HFFc6 (cell line): ENCODE measurements at places on chromosomes 1 and 21.
A peak's percentile ranks its signal among the peaks of the same experiment; 100 is the strongest.

GRCh38 chr1:178434899-178435435 lies 61.8 kb downstream of the CLEC20A start:
- H3K27me3 ChIP-seq = no peaks in the 10 kb centered on the region
- no peak for DNase-seq
- no peak overlapping the region for H3K4me3 ChIP-seq
- H3K4me1 ChIP-seq = peaks cover 19% of the 10 kb centered on the region
- no peak overlapping the region for H3K27ac ChIP-seq

GRCh38 chr1:148309940-148310500 lies 157.9 kb upstream of the NBPF11 start:
- H3K4me3 ChIP-seq = no peak overlapping the region
- H3K27me3 ChIP-seq = peaks cover 27% of the 10 kb centered on the region
- H3K27ac ChIP-seq = no peak overlapping the region
- DNase-seq = no peak

- DNase-seq = peak; percentile 60
- no peaks in the 10 kb centered on the region for H3K36me3 ChIP-seq
- peaks cover 4% of the 10 kb centered on the region; the same call in 1 of the 2 replicates for H3K27me3 ChIP-seq
- H3K27ac ChIP-seq = peak overlapping the region; percentile 78
- peak overlapping the region; percentile 32 for H3K4me3 ChIP-seq
Observed at GRCh38 chr1:234933475-234933874, 195.2 kb downstream of the TOMM20 start.

- peaks cover 15% of the 10 kb centered on the region; the same call in 1 of the 2 replicates for H3K27me3 ChIP-seq
- H3K36me3 ChIP-seq = no peaks in the 10 kb centered on the region
- DNase-seq = no peak
- H3K4me1 ChIP-seq = no peaks in the 10 kb centered on the region
Observed at GRCh38 chr1:119347858-119348257, 20.7 kb upstream of the HAO2 start.

DNA sequence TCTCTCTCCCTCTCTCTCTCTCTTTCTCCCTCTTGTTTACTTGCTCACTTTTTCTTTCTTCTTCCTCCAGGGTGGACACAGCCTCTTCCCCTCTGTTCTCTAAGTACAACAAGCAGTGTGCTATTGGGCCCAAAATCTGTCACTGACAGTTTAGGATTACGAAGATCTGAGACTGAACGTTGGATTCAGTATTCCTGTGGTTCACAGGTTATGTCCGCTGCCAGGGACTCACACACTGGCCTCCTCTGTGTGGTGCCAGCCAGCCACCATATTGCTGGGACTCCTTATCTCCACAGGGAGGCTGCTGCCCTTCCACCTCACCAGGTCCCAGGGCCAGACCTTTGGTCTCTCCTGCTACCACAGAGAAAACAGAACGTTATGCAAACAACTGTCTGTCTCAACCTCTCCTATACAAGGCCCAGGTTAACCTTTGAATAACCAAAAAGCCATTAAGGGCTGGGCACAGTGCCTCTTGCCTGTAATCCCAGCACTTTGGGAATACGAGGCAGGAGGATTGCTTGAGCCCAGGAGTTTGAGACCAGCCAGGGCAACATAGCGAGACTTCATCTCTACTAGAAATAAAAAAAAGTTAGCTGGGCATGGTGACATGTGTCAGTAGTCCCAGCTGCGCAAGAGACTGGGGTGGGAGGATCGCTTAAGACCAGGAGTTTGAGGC lies 171.9 kb upstream of the RAB4A start:
- H3K4me1 ChIP-seq = no peaks in the 10 kb centered on the region
- H3K27me3 ChIP-seq = peaks cover 1% of the 10 kb centered on the region
- 0 out of 2 replicates have a peak, but pooled peaks cover 5% of the 10 kb centered on the region for H3K36me3 ChIP-seq
- DNase-seq = no peak

DNA sequence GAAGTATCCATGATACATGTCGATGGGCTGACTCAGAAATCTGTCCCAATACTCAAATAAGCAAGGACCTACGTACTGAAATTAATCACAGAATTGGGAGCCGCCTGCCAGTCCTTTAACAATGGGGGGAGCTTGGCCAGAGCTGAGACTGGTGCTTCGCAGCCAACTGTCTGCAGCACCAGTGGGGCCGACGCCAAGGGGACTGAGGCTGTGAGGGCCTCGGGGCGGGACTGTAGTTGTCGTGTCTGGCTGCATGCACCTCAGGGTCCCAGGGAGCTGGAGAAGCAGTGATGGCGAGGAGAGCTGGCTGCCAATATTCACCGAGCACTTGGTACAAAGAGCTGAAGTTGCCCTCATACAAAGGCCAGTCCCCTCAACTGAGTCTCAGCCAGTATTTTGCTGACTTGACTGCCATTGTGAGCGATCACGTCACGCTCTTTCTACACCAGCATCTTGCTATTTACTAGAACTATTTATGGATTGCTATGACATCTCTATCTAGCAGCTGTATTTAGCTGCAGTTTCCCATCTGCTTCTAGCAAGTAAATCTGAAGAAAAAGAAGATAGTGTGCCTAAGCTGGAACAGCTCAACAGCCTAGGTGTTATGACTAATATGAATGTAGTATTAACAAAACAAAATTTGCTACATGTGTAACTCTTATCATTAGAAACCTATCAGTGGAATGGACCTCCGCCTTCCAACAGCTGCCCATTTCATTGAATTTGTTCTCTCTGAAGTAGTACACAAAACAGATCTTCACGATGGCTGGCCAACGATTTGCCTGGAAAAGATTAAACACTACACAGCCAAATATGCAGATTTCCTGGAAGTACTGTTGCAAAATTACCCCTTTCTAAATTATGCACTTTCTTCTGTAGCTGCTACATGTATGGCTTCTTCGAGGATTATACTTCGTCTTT lies 29.1 kb downstream of the EVI5 start:
- no peak for DNase-seq
- no peak overlapping the region for H3K27ac ChIP-seq
- H3K27me3 ChIP-seq = no peaks in the 10 kb centered on the region; the same call in none of the 2 replicates
- peaks cover 17% of the 10 kb centered on the region for H3K36me3 ChIP-seq

DNA sequence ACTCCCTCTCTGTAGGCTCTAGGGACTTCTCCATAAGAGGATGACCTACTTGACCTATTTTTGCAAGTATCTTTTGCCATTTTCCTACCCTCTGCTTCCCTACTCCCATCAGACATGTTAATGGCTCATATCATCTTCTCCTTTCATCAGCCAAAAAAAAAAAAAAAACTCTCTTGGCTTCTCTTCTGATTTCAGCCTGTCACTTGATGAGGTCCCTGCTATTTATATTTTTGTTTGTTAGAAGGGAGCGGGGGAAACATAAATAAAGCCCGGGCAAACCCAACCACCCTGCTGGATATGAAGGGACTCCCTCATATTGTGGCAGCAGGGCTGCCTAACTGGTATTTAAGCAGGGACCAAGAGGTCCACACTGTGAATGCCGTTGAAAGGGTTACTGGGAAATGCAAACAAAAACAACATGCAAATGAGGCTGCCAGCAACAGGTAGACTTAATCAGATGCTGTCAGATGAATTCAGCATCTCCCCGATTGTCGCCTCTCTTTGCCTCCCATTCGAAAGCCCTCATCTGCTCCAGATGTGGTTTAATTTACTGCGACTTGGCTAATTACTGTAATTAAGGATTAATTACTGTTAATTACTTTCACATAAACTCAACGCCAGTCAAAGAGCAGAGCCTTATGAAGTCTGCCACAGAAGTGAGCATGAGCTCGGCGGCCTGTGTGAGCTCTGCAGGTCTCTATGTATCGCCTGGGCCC lies 172.3 kb downstream of the PBX1 start:
- DNase-seq = no peak
- H3K4me3 ChIP-seq = no peak overlapping the region
- H3K36me3 ChIP-seq = no peaks in the 10 kb centered on the region
- H3K4me1 ChIP-seq = peaks cover 56% of the 10 kb centered on the region
- H3K27ac ChIP-seq = no peak overlapping the region

- H3K4me3 ChIP-seq = no peak overlapping the region
- DNase-seq = no peak
- no peaks in the 10 kb centered on the region for H3K36me3 ChIP-seq
- H3K4me1 ChIP-seq = peaks cover 18% of the 10 kb centered on the region
Observed at GRCh38 chr1:50936321-50936720, 23.7 kb downstream of the FAF1 start.

DNA sequence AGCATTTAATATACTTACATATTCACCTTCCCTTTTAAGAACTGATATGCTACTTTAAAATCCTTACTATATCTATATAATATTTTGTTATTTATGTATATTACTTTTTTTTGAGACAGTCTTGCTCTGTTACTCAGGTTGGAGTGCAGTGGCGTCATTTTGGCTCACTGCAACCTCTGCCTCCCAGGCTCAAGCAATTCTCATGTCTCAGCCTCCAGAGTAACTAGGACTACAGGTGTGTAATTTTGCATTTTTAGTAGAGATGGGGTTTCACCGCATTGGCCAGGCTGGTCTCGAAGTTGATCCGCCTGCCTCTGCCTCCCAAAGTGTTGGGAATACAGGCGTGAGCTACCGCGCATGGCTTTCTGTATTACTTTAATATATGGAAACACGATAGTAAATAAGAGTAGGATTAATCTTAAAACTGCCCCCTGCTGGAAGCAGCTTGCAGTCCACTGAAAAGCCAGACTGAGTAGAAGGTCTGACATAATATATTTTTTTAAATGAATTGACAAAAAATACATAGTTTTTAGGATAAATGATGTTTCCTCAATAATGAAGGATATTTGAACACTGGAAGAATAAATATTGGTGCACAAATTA lies 24.4 kb downstream of the RCAN3 start:
- no peak overlapping the region for H3K4me3 ChIP-seq
- peak; percentile 17 for DNase-seq
- H3K4me1 ChIP-seq = no peaks in the 10 kb centered on the region
- H3K27me3 ChIP-seq = 0 out of 2 replicates have a peak, but pooled peaks cover 2% of the 10 kb centered on the region
- no peak overlapping the region for H3K27ac ChIP-seq
- no peaks in the 10 kb centered on the region for H3K36me3 ChIP-seq

DNA sequence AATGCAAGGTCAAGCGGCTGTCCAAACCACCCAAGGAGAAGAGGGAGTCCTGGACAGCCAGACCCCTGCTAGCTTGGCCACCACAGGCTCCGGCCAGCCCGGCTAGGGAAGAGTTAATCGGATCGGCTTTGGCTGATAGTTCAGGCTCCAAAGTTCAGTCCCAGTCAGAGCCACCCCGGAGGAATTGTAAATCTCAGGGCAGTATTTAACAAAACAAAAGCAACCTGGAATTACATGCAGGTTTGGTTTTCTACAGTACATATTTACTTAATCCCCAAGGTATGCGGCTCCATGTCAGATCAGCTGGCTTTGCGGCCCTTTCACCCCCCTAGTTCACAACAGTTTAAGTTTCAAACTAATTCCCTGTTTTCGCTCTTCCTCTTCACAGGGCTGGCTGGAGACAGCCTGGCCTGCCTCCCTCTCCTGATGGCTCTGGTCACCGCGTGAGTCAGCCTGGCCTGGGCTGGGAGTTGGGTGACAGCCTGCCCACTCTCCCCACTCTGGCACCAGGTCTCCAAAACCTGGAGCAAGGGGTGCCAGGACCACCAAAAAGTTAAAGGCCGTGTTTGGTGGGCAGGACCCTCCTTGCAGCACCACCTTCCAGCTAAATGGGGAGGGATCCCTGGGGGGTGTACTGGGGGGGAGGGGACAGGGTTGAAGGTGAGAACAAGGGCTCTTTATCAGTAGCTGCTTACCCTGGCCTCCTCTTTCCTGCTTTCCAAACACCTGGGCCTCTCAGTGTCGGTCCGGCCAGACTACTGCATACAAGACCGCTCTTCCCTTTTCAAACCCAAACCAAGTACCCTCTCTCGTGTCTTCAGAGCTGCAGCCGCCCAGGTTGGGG lies 1.9 kb downstream of the DHRS3 start:
- no peaks in the 10 kb centered on the region; the same call in 1 of the 2 replicates for H3K36me3 ChIP-seq
- peak overlapping the region; percentile 83 for H3K27ac ChIP-seq
- peaks cover 67% of the 10 kb centered on the region for H3K4me1 ChIP-seq
- DNase-seq = peak; percentile 69
- peak overlapping the region; percentile 93 for H3K4me3 ChIP-seq
